ENCODE measurements at places on chromosomes 7 and 10.

- no peak for DNase-seq
Measured at GRCh38 chr10:132708936-132709335, 77.0 kb downstream of the NKX6-2 start.

DNA sequence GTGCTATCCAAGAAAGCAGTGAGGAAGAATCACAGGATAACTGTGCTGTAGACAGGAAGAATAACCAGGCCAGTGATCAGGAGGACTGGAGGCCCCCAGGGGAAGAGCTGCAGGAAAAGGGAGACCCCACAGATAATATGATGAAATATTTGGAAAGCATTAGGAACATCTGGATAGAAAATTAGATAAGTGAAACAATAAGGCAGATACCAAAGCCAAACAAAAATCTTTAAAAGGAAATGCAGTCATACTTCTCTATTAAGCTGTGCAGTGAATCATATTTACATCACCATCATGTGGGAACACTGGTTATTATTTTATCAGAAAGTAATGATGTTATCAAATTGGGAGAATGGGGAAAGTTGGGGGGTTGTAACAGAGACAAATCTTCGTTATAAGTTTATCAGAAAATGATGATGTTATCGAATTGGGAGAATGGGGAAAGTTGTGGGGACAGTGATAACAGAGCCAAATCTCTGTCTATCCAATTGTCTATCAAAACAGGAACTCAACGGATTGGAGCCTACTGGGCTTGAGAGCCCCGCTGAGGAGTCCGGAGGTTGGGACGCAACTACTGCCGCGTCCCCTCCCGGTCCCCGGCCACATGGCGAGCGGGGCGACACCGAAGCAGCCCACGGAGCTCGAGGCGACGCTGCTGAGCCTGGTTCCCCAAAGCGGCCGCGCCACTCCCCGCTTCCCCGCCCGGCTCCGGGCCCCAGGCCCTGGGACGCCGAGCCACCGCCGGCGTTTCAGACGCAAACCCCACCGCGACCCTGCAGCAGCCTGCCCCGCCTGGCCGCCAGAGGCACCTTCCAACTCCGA is 14.0 kb upstream of the RALA start:
- no peak for DNase-seq

DNA sequence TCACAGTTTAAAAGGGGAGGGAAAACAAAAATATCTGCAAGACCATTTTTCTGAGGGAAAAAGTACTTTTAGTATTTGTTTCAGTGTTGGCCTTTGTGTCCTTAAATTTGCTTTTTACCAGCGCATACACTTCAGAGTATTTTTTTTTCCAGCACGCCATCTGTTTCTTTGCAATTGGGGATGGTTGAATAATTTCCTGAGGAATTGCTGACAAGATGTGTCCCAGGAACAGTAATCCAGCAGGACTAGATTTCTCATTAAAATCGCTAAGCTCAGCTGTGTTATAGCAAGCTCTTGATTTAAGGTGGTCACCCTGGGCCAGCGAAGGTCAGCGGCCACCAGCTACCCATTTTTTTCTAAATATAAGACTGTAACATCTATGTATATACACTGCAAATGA is 156.9 kb upstream of the RHOBTB1 start:
- no peak for DNase-seq

DNA sequence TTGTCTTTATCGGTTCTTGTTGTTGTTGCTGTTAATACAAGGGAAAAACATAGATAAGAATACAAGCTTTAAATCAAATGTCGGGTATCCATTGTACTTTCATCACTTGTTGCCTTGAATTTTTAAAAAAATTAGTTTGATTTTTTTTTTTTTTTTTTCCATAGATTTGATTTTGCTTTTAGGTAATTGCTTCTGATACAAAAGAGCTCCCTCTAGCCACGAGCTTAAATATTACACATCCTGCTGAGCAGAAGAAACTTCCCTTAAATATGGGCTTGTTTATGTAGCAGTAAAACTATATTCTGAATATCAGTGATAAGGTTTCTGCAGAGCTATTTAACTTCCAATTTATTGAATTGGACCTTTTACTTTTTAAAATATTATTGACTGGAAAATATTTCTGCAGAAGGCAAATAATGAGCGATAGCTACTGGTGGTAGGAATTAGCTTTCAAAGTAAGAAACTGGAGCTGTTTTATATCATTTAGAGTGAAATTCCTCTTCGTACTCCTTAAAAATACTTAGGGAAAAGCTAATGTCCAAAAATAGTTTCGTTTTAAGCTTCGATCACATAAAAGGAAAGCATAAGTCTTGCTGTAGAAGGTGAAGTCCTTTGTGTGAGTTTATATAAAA is 216.9 kb downstream of the POLR1F start:
- no peak for DNase-seq

GRCh38 chr7:22949944-22950343 is 64.0 kb downstream of the HYCC1 start:
- DNase-seq, result no peak

Measured in GM12864 (cell line).